ENCODE measurements at places on chromosomes 1 and 21.

DNA sequence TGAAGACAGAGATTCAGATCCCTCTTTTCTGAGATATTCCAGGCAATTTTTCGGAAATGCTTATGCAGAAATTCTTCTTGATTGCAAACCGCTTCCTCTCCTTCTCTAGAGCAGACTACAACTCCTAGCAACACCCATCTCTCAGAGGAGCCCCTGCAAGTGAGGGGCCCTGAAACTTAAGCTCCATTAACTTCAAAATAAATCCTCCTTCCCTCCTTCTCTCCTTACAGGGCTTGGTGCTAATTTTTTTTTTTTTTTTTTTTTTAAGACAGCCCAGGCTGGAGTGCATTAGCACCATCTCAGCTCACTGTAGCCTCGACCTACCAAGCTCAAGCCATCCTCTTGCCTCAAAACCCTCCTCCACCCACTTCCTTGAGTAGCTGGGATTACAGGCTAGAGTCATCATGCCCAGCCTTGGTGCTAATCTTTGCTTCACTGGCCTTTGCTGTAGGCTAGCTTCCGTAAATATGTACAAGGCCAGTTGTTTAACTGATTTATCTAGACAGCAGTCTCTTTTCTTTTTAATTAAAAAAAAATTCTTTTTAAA is 30.2 kb upstream of the SFPQ start:
- no peak for DNase-seq

GRCh38 chr21:25942135-25942534 is 207.4 kb downstream of the GABPA start:
- DNase-seq: no peak

GRCh38 chr1:60753036-60753900 is 329.1 kb upstream of the NFIA start:
- no peak for DNase-seq

DNA sequence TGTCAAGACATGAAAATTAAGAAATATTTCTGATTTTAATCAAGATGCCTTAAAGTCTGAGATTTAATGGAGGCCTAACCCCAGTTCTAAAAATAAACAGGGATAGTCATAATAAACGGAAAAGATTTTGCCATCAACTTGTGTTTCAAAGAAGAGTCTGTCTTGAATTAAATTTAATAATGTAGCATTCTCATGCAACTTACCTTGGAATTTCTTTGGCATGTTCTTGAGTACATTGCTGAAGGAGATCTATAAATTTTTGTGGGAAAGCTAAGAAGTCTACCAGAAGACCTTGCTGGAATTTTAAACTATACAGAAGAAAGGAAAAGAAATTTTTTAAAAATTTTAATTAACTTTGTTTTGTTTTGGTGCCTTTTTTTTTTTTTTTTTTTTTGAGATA is 10.6 kb downstream of the SASS6 start:
- no peak for DNase-seq

DNA sequence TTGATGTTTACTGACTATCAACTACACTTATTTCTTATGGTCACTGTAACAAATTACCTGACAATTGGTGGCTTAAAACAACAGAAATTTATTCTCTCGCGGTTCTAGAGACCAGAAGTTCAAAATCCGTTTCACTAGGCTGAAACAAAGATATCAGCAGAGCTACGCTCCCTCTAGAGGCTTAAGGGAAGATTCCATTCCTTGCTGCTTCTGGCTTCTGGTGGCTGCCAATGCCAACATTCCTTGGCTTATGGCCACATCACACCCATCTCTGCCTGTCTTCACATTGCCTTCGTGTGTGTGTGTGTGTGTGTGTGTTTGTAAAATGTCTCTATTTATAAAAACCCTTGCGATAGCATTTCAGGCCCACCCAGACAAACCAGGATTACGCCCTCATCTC is 66.4 kb downstream of the LMX1A start:
- DNase-seq: no peak

GRCh38 chr1:220776720-220777326 is 9.9 kb upstream of the MTARC1 start:
- DNase-seq: peak; percentile 36

DNA sequence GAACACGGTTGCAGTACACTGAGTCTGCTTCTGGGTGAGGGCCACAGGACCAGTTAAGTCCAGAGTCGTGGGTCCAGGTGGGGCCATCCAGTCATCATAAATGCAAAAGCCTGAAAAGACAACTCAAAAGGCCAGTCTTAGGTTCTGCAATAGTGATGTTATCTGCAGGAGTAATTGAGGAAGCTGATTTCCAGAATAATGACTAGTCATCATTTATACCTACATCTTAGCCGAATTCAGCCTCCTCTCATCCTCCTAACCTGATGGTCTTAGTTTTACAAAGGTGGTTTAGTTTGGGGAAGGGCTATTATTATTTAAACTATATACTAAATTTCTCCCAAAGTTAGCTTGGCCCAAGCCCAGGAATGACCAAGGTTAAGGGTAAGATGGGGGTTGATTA is 23.5 kb upstream of the SLC5A9 start:
- DNase-seq: no peak

DNA sequence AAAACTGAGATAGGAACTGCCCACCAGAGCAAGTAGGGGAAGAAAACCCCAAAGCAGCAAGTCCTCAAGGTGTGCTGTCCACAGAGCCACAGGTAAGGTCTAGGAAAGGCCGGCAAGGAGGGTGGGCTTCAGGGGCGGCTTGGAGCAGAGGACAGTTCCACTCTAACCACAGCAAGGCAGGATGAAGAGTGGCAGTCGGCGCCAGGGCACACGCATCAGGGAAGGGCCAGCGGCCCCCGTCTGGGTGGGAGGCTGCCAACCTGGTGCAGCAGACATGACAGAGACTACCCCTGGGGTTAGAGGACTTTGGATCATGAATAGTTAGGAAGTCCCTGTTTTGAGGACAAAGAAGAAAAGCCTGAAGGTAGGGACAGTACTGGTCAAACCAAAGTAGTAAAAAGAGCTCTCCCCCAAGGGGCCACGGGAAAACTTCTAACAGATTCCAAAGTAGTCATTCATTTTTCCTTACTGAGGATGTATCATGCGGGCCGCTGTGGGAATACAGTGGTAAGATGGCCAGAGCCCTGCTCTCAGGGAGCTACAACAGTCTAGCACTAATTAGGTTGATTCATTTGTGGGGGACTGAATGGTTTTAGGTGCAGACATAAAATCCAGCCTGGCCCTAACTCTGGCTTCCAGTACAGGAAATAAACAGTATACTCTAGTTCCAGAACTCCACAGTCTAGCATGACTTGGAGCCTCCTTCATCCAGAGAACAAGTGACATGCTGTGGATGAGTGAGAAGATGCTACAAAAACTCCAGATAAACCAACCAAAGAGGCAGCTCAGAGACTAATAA is 3.5 kb upstream of the RAP1GAP start:
- DNase-seq: no peak

DNA sequence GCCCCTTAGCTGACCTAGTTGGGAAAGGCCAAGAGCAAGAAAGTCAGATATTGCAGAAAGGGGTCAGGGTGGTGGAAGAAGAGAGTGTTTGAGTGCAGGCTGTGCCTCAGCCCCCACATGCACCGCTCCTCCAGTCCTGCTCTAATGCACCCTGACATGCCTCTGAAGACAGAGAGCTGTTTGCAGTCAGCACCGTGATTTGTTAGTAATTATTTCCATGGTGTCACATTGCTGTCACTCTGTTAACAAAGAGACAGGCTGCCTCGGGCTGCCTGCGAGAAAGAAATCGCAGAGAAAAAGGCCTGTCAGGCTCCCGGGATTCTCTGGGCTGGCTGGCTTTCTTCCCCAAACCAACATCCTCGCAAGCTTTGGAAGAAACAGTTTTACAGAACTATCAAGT is 58.3 kb downstream of the ERI3 start:
- no peak for DNase-seq

DNA sequence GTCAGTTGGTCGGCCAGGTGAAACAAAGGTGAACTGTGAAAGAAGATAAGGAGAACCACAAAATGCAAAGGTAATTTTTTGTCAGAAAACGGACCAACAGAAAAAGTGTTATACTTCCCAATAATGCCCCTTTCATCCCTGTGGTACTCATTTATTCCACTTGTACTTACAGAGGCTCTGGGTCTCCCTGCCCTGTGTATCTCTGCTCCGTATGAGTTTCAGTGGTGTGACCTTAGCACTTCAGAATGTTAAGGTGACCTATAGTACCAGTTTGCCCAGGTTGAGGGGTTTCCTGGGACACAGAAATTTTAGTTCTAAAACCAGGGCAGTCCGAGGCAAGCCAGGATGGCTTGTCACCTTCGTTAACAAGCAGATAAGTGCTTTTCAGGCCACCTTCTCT is 254.8 kb downstream of the OLFM3 start:
- DNase-seq: no peak

DNA sequence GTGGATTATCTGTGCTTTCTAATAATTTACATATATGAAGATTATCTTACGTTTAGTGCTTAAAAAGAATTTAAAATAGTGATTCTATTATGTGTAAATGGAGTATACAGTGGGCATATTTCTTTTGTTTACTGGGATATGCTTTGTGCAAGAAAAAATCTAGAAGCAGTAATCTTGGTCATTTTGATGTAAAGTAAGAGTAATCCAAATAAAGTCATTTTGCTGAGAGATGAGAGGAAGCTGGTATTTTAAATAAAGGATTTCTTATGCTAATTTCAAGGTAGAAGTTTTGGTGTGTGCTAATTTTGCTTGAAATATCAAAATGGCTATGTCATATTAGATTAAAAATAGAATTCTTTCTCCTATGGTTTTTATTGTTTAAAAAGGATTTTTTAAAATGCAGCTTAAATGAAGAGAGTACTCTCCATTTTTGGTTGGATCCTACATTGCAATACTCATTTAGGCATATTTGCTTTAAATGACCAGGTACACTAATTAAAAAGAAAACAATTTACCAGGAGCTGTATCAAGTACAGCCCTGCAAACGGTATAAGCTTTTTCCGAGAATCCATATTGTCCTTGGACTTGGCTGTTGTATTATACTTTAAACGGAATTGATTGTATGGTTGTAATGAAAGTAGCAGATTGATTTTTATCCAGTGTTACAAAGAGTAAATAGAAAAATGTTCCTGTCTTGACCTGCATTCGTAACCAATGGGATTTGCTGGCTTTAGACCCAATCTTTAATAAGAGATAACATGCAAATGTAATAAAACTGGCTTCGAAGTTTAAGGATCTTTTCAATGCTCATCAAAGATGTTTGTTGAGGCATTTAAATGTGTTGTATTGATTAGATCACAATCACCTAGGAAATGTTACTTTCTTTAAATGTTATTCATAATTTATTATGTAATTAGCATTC is 574.7 kb downstream of the USP25 start:
- no peak for DNase-seq

DNA sequence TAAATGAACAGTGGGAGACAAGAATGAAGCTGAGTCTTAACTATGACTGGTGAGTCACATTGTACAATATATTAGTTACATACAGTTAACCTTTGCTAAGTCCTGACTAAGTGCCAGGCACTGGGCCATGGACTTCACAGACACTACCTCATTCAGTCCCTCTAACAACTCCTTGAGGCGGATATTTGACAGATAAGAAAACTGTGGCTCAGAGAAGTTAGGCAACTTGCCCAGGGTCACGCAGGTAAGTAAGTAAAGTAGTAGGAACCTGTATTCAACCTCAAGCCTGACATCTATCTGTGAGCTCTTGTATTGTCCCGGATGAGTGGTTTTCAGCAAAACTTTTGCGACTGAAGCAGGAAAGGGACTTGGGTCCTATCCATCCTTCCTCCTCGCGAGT is 62.1 kb downstream of the GNG12 start:
- no peak for DNase-seq

GRCh38 chr21:45138199-45139002 is 64.0 kb downstream of the ADARB1 start:
- peak; percentile 60 for DNase-seq

DNA sequence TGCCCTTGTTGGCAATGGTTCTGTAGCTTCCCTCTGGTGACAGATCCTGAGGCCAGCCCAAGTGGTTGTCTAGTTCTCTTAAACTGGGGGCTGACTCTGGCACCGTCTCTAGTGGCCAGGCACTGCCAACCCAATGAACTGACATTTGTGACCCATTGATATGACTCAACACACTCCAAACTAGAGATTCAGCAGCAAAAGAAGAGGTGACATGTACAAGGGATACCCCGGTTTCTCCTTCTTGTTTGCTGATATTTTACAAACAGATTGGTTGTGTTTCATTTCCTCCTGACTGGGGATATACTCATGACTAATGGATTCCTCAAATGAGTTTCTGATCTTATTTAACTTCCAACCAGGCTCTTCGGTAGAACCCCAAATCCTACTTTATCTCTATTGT is 65.9 kb upstream of the DNAJC6 start:
- DNase-seq: no peak

DNA sequence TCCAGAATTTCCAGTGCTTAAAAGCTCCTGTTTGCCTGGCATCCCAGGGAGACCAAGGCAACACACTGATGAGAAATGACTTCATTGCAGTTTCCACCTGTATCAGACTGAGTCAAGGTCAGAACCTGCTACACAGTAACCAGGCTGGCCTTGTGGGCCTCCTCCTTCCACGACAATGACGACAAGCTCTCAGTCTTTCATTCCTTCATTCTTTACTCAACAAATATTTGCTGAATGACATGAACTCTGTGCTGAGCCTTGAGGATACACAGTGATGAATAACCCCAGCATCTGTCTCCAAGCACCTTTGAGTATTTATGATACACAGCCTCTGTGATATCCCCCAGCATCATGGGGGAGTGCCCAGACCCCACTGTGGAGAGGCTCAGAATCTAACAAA is 8.9 kb upstream of the LCE5A start:
- DNase-seq: no peak

- peak; percentile 92 for DNase-seq
These were observed at the start of the genes LRRC41 and UQCRH for GRCh38 chr1:46303038-46303871. Gene LRRC41 (minus strand): TSS chr1:46303616. CDS start chr1:46303322, 294 bp downstream. Gene UQCRH (plus strand): TSS chr1:46303698. CDS start chr1:46303767, 69 bp downstream.

GRCh38 chr21:45800339-45801080 is 157.0 kb downstream of the PCBP3 start:
- no peak for DNase-seq

- DNase-seq: no peak
These were observed 57.8 kb downstream of the PGBD5 start for GRCh38 chr1:230368363-230368762.

DNA sequence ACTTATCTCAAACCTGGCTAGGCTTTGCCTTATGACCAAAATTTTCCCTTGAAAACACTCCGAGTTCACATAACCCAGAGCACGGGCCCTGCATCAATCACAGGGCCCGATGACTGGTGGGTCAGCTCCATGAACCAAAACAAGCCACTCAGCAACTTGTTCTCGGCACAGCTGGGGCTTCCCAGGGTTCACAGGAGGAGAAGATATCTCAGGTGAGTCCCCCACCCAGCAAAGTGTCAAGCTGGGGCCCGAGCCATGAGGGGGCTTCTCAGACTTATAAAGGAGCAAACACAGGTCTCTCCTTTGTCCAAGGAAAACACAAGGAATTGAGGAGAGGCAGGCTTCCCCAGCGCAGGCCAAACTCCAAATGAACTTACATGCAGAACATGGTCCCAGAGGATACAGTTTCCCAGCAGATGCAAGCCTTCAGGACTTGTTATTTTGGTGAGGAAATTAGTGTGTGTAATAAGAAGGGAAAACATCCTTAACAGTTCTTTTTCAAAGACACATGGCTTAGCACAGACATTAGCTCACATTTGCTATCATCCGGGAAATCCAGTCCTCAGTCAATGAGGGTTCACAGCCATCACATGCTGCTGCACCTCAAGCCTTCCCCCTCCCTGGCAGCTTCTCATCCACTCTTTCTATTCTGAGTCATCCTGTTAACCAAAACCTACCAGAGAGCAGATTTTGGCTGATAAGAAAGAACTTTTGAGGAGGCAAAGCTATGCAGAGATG is 98.1 kb upstream of the NFIA start:
- no peak for DNase-seq
